ENCODE measurements at places on chromosomes 2 and 18. TPM values are rescaled to one million over a fixed set of nuclear protein-coding genes. Genes with fewer than 3 reads are reported as not detected.

GCG gene
- total RNA-seq: not detected

PDE11A gene
- not detected for total RNA-seq

MYO5B gene
- 2.3 TPM for total RNA-seq

RHOB gene
- total RNA-seq: 190 TPM

REG3G gene
- total RNA-seq: not detected

DPYSL5 gene
- total RNA-seq: not detected

RAB6D gene
- total RNA-seq: not detected

MYL1 gene
- total RNA-seq: not detected

GPAT2 gene
- total RNA-seq: 4.9 TPM

All from epithelial cell of alveolus of lung (primary cell).